ENCODE measurements at places on chromosomes 16 and 17.

DNA sequence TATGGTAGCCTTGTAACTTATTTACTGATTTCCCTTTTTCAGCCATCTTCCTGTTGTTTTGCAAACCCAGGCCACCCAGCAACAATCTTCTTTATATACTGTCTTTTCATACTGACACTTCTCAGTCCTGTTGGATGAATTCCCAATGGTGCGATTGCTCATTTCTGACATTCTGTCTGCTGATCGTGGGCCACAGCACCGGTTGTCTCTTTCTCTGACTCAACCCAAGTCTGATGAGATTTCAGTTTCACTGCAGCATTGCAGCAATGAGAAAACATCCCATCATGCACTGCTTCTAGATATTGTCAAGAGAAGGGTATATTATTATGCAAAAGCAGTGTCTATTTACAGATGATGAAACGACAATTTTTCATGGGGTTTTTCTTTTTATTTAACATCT, 349.2 kb upstream of the HSBP1 start:
- no peak for DNase-seq

- no peak for DNase-seq
Measured at GRCh38 chr16:85004587-85005205, 6.6 kb downstream of the ZDHHC7 start.

DNA sequence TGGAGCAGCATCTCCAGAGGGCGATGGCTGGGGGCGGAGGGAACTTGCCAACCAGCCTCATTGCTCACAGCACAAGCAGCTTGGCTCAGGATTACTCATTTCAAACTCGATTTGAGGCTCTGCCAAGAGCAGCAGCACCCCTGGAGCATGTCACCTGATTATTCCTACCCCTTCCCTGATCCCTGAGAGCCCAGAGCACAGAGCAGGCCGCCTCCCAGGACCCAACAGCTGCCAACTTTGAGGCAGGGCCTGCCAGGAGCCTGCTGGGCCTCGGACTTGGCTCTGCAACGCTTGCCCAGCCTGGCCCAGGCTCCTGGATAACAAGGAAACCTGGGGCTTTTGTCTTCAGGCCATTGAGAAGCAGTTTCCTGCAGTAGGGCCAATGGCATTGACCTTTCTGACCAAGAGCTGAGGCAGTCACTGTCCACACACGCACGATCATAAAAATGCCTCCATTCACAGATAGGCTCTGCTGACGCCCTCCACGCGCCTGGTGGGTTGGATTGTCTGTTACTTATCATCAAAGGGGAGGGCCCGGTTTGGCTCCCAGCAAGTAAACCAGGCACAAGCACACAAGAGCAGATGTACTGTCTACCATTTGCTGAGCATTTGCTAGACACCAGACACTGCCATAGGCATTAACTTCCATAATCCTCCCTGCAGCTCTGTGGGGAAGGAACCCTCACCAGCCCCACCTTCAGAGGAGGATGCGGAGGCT, 406.6 kb upstream of the EEF2KMT start:
- no peak for DNase-seq

GRCh38 chr16:54493061-54493460, 206.5 kb upstream of the IRX3 start:
- no peak for DNase-seq

DNA sequence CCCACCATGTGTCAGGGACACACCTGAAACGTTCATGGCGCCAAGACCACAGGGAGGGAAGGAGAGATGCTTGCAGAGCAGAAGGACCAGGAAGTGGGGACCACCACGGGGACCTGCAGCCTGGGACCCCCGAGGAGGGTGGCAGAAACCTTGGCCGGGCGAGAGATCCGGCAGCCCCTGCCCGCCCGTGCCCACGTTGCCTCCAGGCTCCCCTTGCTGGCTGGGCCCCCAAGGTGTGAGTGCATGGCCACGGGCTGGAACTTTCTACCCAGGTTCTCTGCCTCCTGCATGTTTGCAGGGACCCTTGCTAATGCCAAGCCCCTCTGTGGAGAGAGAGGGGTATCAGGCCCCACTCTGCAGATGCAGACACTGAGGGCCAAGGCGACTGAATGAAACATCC, 50.4 kb downstream of the USP22 start:
- DNase-seq: no peak

GRCh38 chr16:12618515-12618914, 185.2 kb downstream of the CPPED1 start:
- DNase-seq: no peak

All from stimulated activated CD8-positive, alpha-beta memory T cell treated with anti-CD3 and anti-CD28 coated beads, Interleukin-15, amount 100 ng/mL, for 1 hour (primary cell).